Stimulated activated CD8-positive, alpha-beta memory T cell treated with anti-CD3 and anti-CD28 coated beads, Interleukin-7, amount 100 ng/mL, for 1 hour (primary cell): ENCODE measurements at places on chromosomes 7 and 10.
A peak's percentile ranks its signal among the peaks of the same experiment; 100 is the strongest.

DNA sequence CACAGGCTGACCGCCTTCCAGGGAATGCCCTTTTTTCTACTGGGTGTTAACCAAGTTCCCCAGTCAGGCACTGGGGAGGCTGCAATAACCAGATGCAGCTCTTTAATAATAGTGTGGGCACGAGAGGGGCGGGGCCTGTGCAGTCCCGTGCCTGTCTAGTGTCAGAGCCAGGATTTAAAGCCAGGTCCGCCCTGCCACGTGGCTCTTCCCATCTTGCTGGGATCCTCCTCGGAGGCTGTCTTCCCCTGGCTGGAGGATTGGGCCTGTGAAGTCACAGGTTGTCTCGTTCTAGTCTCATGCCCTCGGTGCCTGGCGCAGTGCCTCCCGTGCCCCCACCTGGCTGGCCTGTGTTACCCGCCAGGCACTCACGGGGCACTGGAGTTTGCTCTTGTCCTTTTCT is 25.2 kb downstream of the TMEM120A start:
- DNase-seq, result no peak

DNA sequence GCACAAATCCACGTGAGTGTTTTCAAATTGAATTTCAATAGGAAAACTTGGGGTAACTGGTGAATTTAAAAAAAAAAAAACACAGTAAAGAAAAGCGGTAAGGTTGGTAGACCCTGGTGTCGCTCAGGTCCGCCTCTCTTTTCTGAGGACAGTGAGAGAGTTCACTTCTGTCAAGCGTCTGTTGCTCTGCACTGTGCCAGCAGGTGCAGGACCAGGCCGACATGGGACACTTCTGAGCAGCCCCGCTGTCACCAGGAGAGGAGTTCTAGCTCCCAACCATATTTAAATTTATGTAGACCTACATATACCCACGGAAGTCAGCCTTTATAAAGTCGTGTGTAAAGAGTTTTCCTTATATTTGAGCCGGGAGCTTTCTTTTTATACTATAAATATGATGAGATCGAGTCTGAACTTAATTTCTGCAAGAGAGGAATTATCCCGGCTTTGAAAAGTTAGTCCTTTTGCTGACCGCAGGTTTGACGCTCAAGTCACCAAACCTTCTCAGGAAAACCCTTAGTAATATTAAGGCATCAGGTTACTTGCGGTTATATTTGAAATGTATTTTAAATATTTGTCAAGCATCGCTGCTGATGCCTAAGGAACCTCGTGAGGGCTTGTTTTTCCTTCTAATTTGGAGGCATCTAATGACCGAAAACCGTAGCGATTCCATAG is 531 bp downstream of the IKZF1 start:
- DNase-seq, result no peak

- DNase-seq, result no peak
Observed at GRCh38 chr10:124481717-124482116, 20.1 kb downstream of the LHPP start.

- DNase-seq, result no peak
Observed at GRCh38 chr7:11751807-11752389, 80.1 kb downstream of the THSD7A start.

- DNase-seq, result no peak
Observed at GRCh38 chr10:84587789-84588188, 259.4 kb downstream of the CCSER2 start.

DNA sequence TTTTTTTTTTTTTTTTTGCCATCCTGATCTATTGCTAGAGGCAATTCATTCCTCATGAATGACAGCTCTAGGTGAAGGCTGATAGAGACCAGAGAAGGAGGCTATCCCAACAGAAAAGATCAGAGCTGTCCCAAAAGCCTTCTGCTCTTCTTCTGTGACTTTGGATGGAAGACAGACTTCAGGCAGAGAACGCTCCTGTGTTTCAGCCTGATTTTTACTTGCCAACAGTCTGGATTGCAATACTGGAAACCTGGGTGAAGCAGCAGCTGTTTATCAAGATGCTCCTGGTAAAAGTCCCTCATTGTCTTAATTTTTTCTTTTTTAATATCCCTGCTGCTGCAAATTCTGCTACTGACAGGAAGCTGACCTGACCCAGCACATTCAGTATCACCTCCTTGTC is 219.5 kb downstream of the CCDC3 start:
- DNase-seq, result no peak

DNA sequence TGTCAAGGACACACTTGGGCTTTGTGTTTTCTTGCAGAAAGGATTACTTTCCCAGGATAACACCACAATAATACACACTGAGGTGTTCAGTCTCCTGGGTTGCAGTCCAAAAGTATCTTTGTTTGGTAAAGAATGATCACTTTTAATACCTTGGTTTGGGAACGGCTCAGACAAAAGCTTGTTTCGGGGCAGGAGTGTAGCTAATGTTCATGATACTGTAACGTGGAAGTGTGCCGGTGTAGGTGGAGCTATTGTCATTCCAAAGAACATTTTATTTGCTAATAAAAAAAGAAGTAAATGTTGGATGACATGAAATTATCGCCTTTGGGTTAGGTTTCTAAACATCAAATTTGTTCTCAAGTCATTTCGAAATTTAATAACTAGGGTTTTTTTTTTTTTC is 1.2 kb downstream of the EIF4H start:
- DNase-seq, result no peak

DNA sequence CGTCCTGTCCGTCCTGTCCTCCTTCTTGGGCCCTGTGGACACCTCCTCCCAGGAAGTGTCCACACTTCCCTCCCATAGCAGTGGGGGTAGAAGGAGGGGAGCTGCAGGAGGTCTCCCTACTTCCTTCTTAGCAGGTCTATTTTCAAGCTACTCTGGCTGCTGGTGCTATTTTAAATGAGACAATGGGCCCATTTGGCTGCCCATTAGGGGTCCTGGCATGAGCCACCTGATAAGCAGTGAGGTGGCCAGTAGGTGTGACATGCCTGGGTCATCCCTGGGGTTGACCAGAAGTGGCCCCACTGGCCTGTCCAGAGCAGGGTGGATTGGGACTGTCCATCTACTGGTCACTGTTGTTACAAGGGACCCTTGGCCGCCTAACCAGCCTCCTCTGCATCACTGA is 75.2 kb downstream of the COL13A1 start:
- DNase-seq, result no peak

DNA sequence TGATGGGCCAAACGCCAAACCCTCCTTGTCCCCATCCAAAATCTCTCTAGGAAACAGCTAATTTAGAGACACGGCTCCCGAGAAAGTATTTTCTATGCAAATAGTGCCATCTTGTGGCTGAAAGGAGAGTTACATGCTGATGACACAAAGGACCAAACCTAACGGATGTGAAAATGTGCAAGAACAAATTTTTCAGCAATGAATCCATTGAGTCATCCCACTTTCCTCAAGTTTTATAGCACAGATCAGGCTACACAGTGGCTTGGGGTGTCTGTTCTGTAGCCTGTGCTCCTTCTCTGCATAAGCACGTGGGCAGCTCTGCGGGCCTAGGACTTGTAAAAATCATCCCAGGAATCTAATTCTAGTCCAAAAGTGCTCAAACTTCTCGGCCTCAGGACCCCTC is 154.8 kb upstream of the PRR15 start:
- peak; percentile 5 for DNase-seq

DNA sequence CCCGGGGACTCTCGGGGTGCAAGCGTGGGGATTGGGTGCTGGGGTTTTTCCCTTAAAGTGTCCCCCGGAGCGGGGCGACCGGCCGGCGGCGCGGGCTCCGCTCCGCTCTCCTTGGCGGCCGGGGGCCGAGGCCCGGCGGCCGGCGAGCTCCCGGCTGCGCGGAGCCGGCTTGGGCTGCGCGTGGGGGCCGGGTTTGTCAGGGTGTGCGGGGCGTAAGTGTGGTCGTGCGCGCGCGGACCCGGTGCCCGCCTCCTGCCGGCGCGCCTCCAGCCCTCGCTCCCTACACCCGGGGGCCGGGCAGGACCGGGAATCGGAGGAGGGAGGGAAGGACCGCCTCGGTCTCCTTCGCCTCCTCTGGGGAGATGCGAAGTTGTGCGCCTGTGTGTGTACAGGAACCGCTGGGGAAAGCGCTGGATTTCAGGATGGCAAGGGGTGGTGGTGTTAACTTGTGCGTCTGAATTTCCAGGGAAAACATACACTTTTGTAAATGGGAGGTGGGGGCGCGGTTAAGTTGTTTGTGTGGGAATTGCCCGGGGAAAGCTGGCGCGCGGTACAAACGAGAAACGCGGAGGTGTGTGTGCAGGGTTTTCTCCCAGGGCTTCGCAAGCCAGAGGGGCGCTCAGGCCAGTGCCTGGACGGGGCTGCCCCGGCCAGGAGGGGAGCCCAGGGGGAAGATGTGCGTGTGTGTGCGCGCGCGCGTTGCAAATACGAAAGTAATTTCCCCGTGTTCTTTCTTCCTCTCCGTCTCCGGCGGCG is 737 bp downstream of the ZMIZ1 start:
- DNase-seq, result no peak

DNA sequence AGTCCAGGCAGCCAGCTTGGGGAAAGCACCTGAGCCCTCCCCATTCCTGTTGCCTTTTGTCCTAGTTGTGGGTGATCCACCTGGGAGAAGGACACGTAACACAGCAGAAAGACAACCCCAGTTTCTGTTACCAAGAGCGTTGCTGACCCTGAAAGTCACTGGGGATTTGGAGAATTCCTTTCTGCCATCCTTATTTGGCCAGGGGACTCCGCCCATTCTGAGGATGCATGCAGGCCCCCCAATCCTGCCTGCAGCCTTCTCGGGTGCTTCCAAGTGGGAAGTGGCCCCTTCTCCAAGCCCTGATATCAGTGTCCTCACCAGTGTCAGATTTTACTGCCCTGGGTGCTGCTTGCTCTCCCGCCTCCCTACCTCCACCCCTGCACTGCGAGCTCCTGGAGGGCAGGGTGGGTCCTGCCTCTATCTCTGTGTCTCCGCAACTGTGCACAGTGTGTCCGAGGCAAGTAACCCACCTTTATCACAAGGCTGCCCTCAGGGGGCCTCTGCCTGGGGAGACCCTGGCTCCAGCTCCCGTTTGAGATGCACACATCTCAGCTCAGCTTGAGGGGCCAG is 9.2 kb upstream of the ADCY1 start:
- DNase-seq, result no peak

- DNase-seq, result no peak
Observed at GRCh38 chr7:38054199-38054598, 123.8 kb upstream of the STARD3NL start.

- no peak for DNase-seq
Observed at GRCh38 chr7:128890306-128891109, 20.0 kb downstream of the KCP start.

DNA sequence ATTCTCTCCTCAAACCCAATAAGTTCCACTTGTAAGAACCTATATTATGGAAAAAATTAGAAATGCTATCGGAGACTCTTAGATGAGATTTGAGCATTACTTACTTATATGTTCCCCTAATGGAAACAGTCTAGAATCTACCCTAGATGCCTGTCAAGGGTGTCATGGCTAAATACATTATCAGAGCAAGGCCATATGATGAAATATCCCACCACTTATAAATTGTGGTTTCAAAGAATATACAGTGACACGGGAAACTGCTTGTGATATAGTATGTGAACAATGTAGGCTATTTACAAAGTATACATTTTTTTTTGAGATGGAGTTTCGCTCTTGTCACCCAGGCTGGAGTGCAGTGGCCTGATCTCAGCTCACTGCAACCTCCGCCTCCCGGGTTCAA is 46.3 kb upstream of the CTBP2 start:
- no peak for DNase-seq

- no peak for DNase-seq
Observed at GRCh38 chr10:44627591-44628354, 242.9 kb upstream of the CXCL12 start.

GRCh38 chr7:117231047-117231359 is 91.9 kb downstream of the WNT2 start:
- DNase-seq, result no peak

- DNase-seq, result no peak
Observed at GRCh38 chr10:6400821-6401465, 179.1 kb downstream of the PRKCQ start.

DNA sequence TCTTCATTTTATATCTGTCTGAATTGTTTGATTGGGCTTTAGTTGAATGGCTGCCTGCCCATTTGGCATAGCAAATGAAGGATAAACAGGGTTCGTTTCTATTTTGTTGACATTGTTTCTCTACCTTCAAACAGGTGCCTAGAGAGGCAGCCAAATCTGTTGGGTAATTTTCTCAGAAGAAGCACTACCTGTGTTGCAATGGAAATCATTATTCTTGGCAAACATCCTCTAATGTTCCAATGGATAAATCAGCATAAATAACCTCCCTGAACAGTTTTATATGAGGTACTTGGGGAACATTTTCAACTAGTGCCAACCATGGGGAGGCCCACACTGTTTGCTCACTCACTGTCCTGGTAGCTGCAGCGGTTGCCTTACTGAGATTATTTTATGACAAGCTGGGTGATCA is 64.4 kb upstream of the PLPP4 start:
- DNase-seq, result no peak

- DNase-seq, result no peak
Observed at GRCh38 chr7:139936760-139937310, 107.8 kb downstream of the TBXAS1 start.

DNA sequence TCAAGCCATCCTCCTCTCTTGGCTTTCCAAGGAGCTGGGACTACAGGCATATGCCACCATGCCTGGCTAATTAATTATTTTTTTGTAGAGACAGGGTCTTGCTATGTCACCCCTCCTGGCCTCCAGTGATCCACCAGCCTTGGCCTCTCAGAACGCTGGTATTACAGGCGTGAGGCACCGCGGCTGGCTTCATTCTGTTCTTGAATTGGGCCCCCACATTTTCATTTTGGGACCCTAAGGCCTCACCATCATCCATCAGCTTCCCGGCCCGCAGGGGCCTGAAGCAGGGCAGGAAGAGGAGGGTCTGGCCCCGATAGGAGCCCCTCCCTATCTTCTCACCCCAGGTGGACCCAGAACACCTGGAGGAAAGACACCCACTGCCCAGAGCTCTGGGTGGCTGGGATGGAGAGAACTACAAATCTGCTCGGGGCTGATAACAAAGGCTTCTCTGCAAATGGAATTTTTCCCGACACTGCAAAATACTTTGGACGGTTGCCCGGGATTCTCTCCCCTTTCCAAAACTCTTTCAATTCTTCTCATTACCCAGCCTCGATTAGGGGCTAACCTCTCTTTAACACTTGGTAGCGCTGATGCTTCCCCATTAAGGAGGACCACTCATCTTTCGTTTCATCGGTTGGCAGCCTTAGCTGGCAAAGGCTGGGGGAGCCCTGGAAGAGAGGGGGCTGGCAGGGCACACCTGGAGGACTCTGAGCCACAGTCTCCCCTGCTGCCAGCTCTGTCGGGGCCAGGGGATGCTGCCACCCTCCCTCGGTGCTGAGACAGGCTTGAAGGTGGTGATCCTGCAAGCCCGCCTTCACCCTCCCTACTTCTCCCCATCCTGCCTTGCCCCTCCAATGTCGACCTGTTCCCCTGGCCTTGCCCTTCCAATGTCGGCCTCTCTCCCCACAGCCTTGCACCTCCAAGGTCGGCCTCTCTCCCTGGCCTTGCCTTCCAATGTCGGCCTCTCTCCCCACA is 81.0 kb upstream of the GNA12 start:
- no peak for DNase-seq

GRCh38 chr7:1045069-1046063 is 1.0 kb downstream of the GPR146 start:
- DNase-seq, result no peak

GRCh38 chr7:77338260-77338659 is 77.9 kb downstream of the GSAP start:
- DNase-seq, result no peak
